Ureter (tissue), 1 donor: ENCODE measurements at places on chromosomes 4 and X. TPM values are rescaled to one million over a fixed set of nuclear protein-coding genes. Genes with fewer than 3 reads are reported as not detected.
A peak's percentile ranks its signal among the peaks of the same experiment; 100 is the strongest.

The MTMR1 gene
- total RNA-seq, result 48.1 TPM

The NAT8L gene
- 0.16 TPM for total RNA-seq

The MAOA gene
- total RNA-seq, result 241 TPM

The CAPN6 gene
- 0.47 TPM for total RNA-seq

The S100G gene
- total RNA-seq, result not detected

The RNF212 gene
- total RNA-seq, result 5.1 TPM

The DKK2 gene
- total RNA-seq, result 4.4 TPM

The TRIML2 gene
- not detected for total RNA-seq

The UCP1 gene
- total RNA-seq, result not detected

The NBDY gene
- total RNA-seq, result 79.3 TPM

The ERAS gene
- not detected for total RNA-seq

The SPATA4 gene
- total RNA-seq, result not detected

GRCh38 chr4:139007640-139008039 lies 7.9 kb upstream of the NOCT start:
- no peak for DNase-seq

- DNase-seq, result no peak
These were observed 311.4 kb upstream of the NDST4 start for GRCh38 chr4:115424852-115425251.

DNA sequence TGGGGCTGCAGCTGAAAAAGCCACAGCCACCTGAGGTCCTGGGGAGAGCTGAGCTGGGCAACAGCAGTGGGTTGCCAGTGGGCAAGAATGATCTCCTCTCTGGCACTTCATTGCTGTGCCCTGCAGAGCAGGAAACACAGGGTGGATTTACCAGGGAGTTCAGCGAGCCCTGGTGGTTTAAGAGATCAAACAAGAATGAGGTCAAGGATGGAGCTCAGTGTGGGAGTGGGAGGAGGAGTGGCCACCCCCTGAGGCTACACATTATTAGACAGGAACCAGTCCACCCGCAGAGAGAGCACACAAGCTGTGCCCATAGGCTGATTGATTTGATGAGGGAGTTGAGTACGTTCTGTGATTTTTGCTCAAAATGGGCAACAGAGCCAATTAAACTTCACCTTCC lies 47.3 kb downstream of the FRMPD3 start:
- DNase-seq, result no peak

DNA sequence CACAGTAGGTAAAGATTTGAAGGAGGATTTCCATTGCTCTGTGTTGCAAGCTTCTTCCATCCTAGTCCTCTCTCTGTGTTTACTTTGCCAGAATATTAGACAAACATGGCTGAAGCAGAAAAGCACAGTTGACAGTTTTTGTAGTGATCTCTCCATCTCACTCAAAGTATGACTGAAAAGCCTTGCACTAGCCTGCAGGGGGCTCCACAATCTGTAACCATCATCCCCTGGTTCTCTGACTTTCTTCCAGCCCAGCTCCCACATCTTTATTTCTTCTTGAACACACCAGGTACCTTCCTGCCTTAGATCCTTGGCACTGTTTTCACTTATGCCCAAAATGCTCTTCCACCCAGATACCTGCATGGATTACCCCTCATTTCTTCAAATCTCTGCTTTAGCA lies 34.1 kb upstream of the HHIP start:
- DNase-seq, result no peak

DNA sequence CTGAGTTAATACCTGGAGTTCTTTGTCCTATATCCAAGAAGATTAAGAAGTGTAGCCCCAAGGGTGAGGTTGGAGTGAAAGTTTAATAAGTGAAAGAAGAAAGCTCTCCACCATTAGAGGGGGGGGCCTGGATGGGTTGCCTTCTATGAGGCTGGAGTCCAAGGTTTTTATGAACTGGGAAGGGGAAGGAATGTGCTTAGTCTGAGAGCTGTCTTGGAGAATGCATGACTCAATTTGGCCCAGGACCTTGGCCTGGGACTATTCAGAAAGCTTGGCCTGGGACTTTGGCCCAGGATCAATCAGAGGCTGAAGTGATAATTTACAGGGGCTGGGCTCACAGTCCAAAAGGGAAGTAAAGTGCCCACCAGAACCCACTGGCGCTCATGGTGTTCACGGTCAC lies 1049.0 kb upstream of the GRIA3 start:
- DNase-seq, result no peak

DNA sequence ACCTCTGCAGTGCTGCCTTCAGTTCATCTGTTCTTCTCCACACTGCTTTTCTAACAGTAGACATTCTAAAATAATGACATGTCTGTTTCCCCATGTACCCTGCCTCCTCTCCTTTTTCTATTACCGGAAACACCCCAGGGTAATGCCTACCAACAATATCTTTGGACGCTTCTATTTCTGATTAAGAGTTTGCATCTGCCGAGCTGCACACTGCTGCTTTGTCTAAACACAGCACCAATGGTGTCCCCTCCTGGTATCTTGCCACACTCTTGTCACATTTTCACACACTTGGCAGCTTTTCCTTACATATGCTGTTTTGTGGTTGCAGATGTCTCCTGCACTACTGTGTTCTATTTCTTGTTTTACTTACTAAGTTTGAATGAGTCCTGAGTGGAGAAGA lies 288.8 kb downstream of the GRIA2 start:
- no peak for DNase-seq

DNA sequence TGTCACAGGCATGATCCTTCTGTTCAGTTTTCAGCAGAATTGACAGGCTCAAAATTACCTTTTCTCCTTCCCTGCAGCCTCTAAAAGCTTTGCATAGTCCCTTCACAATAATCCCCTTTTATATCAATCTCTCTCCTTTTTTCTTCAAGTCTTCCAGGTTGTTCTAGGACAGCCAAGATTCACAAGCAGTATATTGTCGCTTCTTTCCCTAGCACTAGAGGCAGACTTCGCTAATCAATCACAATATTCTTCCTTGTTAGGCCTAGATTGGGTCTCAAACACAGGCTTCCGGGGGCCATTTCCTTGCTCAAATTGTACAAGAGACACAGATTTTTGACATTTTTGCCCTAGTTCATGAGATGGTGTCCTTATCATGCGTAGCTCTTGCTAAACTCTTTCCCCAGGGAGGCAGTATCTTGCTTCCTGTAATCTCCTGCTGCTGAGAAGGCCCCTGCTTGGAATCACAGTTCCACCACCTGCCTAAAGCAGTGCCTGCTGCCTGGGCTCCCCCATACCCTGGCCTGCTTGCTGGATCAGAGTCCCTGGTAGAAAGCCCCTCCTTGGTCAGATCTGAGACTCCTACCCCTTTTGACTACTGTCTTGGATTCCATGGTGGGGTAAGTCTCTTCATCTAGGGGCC lies 57.3 kb downstream of the DMP1 start:
- DNase-seq, result no peak

DNA sequence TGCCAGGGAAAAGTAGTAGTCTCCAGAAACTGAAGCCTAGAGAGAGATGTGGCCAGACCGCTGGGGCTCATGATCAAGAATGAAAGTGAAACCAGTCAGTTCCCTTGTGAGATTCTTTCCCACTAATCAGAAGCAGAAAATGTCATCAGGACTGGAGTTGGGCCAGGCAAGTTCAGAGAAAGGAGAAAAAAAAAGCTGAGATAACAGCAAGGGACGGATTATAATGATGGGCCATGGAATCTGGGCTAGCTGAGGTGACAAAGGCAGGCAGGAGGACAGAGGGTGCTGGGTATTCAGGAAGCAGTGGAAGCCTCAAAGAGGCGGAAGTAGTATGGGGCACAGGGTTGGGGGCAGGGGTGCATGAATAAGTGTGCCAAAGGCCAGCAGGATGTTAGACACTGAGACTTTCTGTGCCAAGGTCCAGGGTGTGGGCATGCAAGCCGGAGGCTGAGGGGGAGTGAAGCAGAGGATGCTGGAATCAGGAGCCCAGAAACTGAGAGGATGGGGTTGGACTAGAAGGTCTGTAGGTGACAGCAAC lies 2.5 kb downstream of the CXorf38 start:
- DNase-seq, result peak; percentile 72

DNA sequence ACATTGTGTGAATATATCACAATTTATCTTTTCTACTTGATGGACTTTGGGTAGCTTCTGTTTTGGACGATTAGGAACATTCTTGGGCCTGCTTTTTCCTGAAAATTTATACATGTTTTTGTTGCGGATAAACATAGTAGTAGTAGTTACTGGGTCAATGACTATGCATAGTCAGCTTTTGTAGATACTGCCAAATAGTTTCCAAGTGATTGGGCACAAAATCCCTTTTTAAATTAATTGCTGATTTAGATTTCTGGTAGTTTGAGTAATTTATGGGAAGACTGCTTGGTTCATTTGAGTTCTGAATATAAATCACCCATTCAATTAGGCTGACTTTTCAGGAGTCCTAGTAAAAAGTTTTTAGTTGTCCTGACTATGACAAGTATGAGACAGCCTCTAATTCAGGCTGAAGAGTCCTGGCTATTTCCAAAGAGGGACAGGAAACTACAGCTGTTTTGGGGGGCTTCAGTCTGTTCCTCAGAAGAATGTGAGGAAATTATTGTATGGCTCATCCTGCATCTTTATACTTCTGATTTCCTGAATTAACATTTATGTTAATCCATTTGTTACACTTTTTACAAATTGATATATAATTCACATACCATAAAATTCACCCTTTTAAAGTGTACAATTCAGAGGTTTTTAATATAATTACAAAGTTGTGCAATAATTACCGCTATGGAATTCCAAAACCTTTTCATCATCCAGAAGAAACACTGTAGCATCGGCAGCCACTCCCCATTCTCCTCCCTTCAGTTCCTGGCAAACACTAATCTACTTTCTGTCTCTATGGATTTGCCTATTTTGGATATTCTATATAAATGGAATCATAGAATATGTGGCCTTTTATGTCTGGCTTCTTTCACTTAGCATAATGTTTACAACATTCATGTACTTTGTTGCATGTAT lies 14.2 kb downstream of the LRP2BP start:
- no peak for DNase-seq

DNA sequence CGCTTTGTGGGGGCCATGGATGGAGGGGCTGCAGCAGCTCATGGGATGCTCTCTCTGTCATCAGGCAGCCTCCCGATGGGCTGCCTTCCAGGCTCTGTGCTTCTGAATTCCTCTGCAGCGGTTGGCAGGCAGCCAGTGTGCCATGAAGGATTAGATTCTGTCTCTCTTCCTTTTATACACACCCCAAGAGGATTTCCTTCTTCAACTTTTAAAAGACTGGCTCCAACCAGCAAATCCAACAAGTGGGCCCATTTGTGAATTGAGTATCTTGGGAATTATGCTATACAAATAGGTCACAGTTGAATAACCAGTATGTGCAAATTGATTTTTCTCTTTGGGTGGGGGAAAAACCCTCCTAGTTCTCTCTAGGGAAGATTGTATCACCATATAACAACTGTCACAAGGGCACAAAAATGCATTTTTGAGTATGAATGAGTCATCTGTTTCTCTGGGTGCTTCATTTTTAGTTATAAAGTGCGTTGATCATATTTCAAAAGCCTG lies 96.8 kb upstream of the FAT1 start:
- DNase-seq, result peak; percentile 55

DNA sequence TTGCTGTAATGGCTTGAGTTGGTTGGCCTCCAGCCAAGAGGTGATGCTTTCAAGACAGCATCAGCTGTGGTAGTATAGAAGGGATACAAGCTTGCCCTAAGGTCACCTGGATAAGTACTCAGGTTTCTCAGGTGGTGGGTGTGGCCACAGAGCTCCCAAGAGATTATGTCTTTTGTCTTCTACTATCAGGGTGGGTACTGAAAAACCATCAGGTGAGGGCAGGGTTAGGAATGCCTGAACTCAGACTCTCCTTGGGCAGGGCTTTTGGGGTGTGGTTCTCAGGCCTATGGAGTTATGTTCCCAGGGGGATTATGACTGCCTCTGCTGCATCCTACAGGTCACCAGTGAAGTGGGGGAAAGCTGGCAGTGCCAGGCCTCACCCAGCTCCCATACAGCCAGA lies 654.6 kb upstream of the GALNT7 start:
- DNase-seq, result no peak

DNA sequence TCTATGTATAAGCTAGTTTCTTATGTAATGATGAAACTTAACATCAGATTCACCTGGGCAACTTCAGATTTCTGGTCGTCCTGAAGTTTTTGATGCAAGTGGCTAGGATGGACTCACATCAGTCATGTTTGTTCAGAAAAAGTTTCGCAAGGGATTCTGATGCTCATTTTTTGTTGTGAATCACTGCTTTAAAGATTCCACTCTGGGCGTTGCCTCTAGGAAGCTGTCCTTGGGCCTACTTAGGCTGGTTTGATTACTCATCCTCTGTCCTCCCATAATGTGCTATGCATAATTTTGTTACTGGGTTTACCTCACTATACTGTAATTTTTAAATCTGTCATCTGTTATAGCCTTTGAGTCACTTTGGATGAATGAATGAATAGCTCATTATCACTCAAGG lies 30.8 kb downstream of the HERC3 start:
- DNase-seq, result no peak

DNA sequence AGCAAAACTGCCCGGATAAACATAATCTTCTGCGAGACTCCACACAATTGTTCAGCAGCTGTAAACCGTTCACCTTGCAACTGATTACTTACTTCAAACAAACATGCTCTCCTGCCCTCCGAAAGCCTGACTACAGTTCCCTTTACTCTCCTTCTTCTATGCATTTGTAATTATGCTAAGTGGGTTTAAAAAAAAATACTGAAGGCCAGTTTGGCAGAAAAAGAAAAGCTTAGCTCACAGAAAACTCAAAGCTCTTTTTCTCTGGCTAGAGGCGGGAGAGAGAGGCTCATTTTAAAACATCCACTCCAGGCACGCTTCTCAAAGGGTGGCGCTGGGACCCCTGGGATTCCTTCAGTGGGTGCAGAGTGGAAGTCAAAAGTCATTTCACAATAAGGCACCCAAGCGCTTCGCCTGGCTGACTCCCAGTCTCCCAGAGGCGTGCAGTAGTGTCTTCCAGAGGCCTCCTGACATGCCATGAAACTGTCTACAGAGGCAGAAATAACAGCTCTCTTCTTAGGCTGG lies 1.9 kb downstream of the DHRSX start:
- no peak for DNase-seq

DNA sequence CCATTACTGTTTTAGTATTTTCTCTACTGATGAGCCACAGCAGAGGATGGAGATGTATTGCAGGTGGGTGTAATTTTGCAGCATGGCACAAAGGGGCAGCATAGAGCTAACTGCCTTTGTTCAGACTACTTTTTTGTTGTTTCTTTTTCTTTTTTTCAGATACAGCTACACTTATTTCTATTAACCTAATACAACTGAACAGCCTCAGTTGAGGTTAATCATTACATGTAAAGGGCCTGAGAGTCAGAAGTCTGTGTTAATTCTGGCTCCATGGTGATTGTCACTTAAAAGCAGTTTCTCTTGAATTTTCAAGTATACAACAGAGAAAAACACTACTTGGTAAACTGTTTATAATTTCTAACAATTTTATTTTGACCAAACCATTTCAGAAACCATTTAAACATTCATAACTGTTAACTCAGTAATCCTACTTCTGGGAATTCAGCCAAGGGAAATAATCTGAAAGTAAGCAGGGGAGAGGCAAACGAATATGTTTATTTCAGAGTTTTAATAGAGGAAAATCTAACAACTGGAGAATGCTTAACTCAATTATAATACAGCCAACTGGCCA lies 13.9 kb upstream of the PPEF2 start:
- DNase-seq, result no peak

GRCh38 chr4:47054130-47054529 lies 22.8 kb downstream of the GABRB1 start:
- no peak for DNase-seq

GRCh38 chr4:2141022-2141761 lies 82.1 kb downstream of the NAT8L start:
- DNase-seq, result no peak

- DNase-seq, result no peak
These were observed 14.2 kb downstream of the RGS12 start for GRCh38 chr4:3307060-3307459.

- DNase-seq, result no peak
These were observed 1.9 kb downstream of the ADGRA3 start for GRCh38 chr4:22514001-22514400.

- no peak for DNase-seq
These were observed 2182.5 kb upstream of the AGA start for GRCh38 chr4:179624768-179625181.
